ENCODE measurements at places on chromosomes 5 and 9. TPM values are rescaled to one million over a fixed set of nuclear protein-coding genes. Genes with fewer than 3 reads are reported as not detected.

DNA sequence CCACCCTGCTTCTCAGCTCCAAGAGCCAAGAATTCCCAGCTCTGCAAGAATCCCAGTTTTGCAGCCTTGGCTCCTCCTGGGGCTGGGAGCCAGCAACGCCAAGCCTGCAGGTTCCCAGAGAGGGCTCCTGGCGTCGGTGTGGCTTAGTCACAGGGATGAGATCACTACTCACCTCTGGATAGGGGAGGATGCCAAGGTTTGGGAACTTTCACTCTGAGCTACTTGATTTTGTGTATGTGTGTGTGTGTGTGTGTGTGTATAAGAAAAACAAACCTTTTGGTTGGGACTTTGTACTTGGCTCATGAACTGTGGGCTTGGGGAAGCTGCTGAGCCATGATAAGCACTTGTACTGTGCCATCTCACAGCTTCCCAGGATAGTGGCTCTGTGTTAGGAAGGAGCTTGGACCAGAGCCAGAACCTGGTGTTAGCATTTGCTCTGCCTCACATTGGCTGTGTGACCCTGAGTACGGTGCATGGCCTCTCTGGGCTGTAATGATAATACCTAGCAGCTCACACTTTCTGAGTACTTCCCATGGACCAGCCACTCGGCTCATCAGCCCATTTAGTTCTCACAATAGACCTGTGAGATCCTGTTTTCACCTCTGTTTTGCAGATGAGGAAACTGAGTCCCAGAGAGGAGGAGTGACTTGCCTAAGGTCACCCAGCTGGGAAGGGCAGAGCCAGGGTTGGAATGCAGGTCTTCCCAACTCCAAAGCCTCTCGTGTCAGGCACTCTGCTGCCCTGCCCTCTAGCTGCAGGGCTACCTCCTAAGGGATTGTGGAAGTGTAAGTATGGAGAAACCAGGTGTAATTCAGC lies 41.4 kb upstream of the DAB2IP start:
- DNase-seq: no peak

DNA sequence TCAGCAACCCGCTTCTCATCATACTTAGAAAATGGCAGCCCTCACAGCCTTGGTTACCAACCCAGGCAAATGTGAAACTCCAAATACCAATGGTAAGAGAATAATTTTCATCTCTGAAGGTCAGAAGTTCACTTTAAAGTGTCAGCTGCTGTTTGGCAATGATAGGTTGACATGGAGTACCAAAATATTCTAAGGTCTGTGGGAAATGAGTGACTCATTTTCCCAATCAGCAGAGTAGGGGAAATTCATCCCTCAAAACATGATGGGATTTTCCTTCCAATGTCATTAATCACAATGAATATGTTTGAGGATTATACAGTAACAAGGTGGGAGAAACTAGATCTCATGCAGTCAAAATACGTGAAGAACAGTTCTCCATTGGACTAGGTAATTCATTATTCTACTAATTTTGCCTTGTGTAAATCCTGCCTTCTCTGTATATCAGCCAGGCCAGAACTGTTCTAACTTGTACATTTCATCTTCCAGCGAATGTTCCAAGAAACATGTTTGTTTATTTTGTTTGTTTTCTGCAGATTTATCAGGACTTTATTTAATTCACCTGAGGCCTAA lies 53.1 kb upstream of the ERBIN start:
- no peak for DNase-seq

The SLC34A1 gene
- total RNA-seq: 0.16 TPM

GRCh38 chr5:25851301-25851700 lies 1187.1 kb downstream of the CDH9 start:
- no peak for DNase-seq

DNA sequence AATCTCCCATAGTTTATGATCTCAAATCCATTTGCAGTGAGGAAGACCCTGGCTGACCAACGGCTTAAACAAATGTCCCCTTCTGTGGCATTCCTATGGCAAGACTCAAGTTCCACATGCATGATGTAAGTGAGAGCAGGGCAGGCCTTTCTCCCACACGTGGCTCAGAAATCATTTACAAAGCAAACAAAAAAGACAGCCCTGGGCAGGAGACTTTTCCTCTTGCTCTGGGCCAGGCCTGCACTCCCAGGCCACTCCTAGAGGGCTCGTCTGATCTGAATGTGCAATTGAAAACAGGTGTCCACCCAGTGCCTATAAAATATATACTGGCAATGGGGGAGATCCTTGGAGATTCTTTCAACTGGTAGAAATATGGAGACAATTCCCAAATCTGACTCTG lies 123.1 kb downstream of the DMRT2 start:
- no peak for DNase-seq

The SETD9 gene
- total RNA-seq: 21.2 TPM
